ENCODE measurements at places on chromosomes 16 and 17.

- no peak for DNase-seq
Observed at GRCh38 chr16:81283044-81283443, 31.7 kb upstream of the GAN start.

- DNase-seq = no peak
Observed at GRCh38 chr17:33366960-33367359, 73.9 kb upstream of the ASIC2 start.

DNA sequence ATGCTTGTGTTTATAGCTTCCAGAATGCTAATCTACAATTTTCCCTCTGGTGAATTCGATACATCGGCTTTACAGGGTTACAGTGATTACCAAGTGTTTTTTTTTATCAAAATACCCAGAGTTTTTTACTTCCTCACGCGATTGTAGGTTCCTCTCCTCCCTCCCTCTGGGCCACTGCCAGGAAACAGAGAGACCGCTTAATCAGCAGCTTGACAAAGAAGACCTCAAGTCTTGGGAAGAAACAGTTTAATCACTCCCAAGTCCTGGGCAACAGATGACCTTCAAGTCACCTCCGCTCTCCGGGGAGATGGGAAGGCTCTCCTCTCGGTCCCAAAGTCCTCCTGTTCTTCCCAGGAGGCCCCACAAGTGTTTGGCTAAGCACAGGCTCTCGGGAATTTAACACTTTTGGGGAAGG lies 23.5 kb downstream of the SMTNL2 start:
- DNase-seq = peak; percentile 75

DNA sequence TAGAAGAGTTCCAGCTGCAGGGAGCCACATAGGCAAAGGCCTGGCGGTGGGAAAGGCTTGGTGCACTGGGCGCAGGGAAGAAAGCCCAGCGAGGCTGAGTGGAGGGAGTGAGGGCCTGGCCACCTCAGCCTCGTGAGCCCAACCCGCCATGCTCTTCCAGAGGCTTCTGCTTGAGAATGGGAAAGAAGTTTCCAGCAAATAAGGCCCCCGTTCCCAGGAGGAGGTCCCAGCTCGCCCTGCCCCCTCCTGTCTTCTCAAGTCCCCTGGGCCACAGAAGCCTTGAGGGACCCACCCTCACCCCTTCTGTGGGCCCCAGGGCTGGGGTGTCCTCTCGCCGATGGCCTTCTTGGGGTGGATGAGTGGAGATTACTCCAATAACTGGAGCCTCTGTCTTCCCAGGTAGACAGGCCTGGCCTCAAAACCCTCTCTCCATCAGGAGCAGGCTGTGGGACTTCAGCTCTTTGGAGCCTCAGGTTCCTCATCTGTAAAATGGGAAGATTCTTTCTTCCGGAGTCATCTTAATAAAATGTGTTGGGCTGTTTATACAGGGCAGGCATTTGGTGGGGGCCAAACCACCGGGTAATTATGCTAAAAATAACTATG lies 933 bp upstream of the SNN start:
- no peak for DNase-seq

GRCh38 chr17:82023447-82024241 lies 539 bp downstream of the LRRC45 start:
- no peak for DNase-seq

DNA sequence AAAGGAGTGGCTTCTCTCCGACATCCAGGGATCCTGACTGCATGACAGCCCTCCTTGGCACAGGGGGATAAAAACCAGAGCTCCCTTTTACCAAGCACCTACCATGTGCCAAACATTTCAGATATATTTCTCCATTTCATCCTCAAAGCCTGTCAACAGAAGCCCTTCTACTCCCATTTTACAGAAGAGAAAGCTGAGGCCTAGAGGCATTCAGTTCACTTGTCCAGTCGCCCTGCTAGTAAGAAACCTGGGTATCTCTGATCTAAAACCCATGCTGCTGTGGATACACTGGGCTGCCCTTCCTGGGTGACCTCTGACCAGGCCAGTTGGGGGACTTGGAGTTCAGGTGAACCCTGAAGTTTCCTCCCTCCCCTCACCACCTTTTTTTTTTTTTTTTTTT lies 5.9 kb upstream of the FDXR start:
- no peak for DNase-seq

- DNase-seq = no peak
Observed at GRCh38 chr16:89572073-89572484, 3.5 kb upstream of the CPNE7 start.
